NCI-H524 treated with DMSO at 0.1 percent for 48 hours (cell line): ENCODE measurements at places on chromosomes 4 and X.

DNA sequence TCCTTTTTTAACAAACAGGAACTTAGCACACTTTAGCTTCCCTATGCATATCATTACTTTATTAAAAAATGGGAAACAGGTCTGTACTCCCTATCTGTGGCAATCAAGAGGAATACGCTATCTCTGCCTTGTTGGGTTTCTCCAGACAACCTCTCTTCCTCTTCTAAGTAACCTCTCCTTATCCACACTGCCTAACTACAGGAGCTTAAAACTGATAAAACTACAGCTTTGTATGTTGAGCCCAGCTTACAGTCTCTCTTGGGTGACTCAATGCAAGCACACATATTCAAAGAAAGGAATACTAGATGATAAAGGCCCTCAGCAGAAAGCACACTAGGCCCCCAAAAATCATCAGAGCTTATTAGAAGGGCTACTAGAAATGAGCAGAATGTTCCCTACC, 8.9 kb downstream of the NUP62CL start:
- no peak for DNase-seq

GRCh38 chr4:105025263-105026017, 121.2 kb upstream of the TET2 start:
- no peak for DNase-seq

DNA sequence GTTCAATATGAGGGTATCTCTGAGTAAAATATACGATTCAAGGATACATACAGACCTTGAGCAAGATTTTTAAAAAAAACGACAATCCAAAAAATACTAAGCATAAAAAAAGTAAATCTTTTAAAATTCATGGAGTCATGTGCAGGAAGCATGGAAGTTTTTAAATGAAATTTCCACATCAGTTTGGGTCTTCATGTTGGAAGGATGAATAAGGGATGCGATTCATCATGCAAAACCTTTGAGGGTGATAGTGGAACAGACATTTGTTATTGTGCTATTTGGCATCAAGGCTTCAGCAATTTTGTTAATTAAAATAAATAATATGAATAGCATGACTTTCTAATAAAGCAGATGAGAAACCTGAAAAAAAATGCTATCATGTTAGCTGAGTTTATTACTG, 815.0 kb upstream of the PCDH10 start:
- DNase-seq = no peak

GRCh38 chr4:124748965-124749364, 36.4 kb upstream of the ANKRD50 start:
- no peak for DNase-seq

GRCh38 chr4:154009191-154009590, 220.3 kb upstream of the SFRP2 start:
- no peak for DNase-seq

DNA sequence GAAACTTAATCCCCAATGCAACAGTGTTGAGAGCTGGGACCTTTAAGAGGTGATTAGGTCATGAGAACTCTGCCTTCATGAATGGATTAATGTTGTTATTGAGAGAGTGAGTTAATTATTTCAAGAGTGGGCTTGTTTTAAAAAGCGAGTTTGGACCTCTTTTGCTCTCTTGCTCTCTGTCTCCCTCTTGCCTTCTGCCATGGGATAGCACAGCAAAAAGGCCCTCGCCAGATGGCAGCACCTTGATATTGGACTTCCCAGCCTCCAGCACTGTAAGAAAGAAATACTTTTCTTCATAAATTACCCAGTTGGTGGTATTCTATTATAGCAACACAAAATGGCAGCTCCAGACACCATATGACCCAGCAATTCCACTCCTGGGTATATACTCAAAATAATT, 7.0 kb upstream of the ATP6AP2 start:
- peak; percentile 77 for DNase-seq

GRCh38 chr4:185395956-185396723, 416 bp upstream of the LRP2BP start:
- DNase-seq = peak; percentile 61

DNA sequence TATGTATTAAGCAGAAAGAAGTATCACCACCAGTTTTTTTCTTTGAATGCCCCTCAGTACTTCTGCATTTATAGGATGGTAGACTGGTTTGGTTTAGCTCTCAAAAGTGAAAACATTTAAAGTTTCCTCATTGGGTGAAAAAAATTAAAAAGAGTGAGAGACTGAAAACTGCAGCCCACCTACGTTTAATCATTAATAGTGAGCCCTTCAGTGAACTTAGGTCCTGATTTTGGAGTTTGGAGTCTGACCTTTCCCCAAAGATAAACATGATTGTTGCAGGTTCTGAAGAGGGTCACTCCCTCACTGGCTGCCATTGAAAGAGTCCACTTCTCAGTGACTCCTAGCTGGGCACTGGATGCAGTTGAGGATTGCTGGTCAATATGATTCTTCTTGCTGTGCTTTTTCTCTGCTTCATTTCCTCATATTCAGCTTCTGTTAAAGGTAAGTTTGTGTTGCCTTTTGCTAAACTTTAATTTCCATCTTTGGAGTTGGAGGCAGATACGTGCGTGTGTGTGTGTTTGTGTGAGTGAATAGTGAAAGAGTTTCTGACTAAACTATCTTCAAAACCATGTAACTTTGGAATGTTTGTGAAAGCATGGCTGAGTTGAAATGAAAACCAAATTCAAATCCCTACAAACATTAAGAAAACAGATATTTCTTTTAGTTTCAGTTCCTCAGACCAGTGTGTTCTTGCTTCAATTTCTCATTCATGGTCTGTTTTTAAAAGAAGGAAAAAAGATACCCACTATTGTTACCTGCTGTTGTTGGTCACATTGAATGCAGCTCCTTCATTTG, at the start of gene MTTP:
TSS of gene MTTP (plus strand) at position 295 of the 795 bp plus-strand sequence. CDS start at position 381, 86 bp downstream.
- DNase-seq = no peak
